WTC11 (cell line): ENCODE measurements at places on chromosomes 16 and 17. TPM values are rescaled to one million over a fixed set of nuclear protein-coding genes. Genes with fewer than 3 reads are reported as not detected.

Gene KRTAP3-1
- total RNA-seq, result not detected in 3 replicates

Gene ANKRD40CL
- total RNA-seq, result not detected in 3 replicates

Gene TM4SF5
- not detected in 3 replicates for total RNA-seq

Gene KRTAP1-5
- not detected in 3 replicates for total RNA-seq

Gene SYCE1L
- total RNA-seq, result 7.0 to 10.8 TPM (median 7.3 TPM) in 3 replicates

Gene TMEM98
- total RNA-seq, result 66.0 to 70.3 TPM (median 69.8 TPM) in 3 replicates

Gene CMTM2
- not detected in 3 replicates for total RNA-seq
